T-cell (primary cell): ENCODE measurements at places on chromosomes 5 and 9.

DNA sequence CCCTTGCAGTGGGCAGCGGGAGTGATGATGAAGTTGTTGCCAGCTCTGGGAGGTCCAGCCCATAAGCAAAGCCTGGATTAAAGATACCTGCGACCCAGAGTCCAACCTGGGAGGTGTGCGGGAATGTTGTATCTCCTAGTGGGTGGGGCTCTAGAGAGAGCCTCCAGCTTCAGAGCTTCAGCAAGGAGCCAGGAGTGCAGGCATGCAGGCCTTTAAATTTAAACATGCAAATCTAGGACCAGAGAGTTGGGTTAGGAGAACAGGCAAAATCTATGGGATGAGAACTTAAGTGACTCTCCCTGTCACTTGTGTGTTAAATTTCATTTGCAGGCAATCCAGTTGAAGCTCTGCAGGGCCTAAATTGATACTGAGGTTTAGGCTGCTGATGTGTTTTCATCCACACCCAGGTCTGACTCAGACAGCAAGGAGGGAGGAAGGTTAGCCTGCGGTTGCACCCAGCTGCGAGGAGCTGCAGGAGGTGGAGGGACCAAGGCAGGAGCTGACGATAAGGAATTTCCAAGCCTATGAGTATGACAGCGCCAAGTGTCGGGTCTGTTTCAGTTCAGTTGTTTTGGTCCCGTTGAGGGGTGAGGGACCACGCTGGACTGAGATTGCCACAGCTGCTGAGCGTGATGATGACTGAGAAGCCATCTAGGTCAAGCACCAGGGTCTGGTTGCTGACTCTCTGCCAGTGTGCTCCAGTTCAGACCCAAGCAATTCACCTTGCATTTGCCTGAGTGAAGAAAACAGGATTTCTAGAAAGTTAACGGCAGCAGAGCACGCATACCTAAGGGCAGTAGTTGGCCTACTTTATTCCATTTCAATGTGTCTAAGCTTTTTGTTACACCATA lies 243.0 kb downstream of the ICE1 start:
- no peak for DNase-seq

- DNase-seq, result no peak
These were observed 3.1 kb downstream of the EGFL7 start for GRCh38 chr9:136665704-136666371.

GRCh38 chr5:32850817-32851496 lies 139.8 kb downstream of the NPR3 start:
- DNase-seq, result no peak

DNA sequence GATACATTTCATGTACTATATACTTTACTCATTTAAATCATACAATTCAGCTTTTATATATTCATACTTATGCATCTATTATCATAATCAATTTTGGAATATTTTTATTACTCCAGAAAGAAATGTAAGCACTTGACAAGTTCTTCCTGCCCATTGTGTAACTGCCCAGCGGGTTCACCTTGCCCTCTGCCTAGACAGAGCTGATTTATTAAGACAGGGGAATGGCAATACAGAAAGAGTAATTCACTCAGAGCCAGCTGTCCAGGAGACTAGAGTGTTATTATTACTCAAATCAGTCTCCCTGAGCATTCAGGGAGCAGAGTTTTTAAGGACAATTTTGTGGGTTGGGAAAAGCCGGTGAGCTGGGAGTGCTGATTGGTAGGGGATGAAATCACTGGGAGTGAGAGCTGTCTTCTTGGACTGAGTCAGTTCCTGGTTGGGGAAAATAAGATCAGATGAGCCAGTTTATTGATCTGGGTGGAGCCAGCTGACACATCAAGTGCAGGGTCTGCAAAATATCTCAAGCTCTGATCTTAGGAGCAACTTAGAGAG lies 16.1 kb upstream of the SPIN1 start:
- DNase-seq, result no peak

GRCh38 chr5:174722500-174722899 lies 1.9 kb upstream of the MSX2 start:
- no peak for DNase-seq

GRCh38 chr9:137146527-137146918 lies 7.6 kb downstream of the GRIN1 start:
- no peak for DNase-seq

DNA sequence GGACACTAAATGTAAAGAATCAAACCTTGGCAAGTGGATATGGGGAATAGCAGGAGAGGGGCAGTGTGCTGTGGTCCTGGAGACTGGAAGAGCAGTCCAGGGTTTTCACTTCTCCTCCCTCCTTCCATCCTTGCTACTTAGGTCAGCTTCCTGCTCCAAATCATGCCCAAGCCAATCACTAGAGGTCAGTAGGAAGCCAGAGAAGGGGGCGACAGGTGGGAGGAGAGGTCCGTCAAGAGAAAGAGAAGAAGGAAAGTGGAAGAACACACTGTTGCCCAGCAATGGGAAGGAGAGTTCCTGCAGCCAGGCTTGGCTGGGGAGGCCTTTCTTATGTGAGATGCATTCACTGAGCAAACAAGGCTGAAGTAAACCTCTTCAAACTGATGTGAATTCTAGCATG lies 289.6 kb downstream of the DTWD2 start:
- DNase-seq, result no peak

- no peak for DNase-seq
These were observed 76.7 kb downstream of the FAM170A start for GRCh38 chr5:119706049-119706448.

GRCh38 chr9:122005597-122005996 lies 87.5 kb downstream of the TTLL11 start:
- DNase-seq, result no peak

DNA sequence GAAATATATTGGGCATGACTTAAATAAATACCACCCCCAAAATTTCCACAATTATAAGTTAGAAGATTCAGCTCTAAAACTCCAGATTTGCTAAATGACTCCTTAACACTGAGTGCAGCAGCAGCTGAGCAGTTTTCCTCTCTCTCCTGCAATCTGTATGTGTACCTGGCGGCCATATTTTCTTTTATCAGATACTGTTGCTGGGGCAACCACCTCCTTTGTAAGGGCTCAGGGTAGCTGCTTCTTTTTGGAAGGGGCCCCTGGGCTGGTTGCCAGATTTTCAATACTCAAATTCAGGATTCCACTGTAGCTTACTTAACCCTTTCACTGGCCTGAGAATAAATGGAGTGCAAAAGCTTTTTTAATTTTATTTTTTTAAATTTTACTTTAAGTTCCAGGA lies 197.0 kb downstream of the TAF11L14 start:
- no peak for DNase-seq

- no peak for DNase-seq
These were observed 193.1 kb downstream of the MEF2C start for GRCh38 chr5:88689668-88690408.

- DNase-seq, result no peak
These were observed 16.4 kb upstream of the C5orf58 start for GRCh38 chr5:170216257-170216864.
